ENCODE measurements at places on chromosomes 5 and 9. TPM values are rescaled to one million over a fixed set of nuclear protein-coding genes. Genes with fewer than 3 reads are reported as not detected.
A peak's percentile ranks its signal among the peaks of the same experiment; 100 is the strongest.

ZNF879 gene
- total RNA-seq = 3.8 TPM

IRX1 gene
- total RNA-seq = not detected

DNA sequence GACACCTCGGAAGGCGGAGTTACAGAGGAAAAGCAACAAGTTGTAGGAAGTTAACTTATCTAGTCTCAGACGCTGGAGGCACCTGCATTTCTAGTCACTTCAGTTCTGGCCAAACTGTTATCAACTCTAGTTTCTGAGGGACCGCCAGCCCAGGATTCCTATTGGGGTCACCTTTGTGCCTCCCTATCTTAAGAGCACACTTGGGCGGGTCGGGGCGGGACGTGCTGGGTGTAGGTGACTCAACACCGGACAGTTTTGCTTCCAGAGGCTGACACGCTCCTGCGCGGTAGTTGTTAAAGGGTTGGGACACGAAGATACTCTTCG is 679 bp upstream of the KDM4C start:
- peaks cover 3% of the 10 kb centered on the region for H3K36me3 ChIP-seq
- H3K27ac ChIP-seq = peak overlapping the region; percentile 99

DNA sequence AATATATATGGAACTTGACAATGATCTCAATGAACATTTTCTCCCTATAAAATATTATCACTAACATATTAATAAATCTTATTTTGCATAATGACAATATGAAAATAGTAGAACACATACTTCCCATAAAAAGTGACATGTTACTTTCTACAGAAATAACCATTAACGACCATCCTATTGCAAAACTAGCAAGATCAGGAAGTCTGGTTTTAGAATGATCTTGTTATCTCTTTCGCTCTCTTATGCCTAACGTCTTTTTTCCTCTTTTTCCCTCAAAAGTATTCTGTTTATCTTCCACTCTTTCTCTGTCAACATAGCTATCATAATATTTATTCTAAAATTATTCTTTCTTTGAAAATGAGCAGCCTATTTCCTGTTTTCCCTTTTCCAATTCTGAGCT is 21.6 kb upstream of the C5orf46 start:
- no peak for DNase-seq
- H3K36me3 ChIP-seq = no peaks in the 10 kb centered on the region
- no peaks in the 10 kb centered on the region for H3K4me1 ChIP-seq
- H3K27ac ChIP-seq = no peak overlapping the region
- no peaks in the 10 kb centered on the region for H3K27me3 ChIP-seq

GRCh38 chr9:109477258-109478050 is 20.7 kb downstream of the PTPN3 start:
- no peak overlapping the region for H3K4me3 ChIP-seq
- peaks cover 35% of the 10 kb centered on the region for H3K4me1 ChIP-seq
- DNase-seq = no peak
- H3K27ac ChIP-seq = peak overlapping the region; percentile 43

DNA sequence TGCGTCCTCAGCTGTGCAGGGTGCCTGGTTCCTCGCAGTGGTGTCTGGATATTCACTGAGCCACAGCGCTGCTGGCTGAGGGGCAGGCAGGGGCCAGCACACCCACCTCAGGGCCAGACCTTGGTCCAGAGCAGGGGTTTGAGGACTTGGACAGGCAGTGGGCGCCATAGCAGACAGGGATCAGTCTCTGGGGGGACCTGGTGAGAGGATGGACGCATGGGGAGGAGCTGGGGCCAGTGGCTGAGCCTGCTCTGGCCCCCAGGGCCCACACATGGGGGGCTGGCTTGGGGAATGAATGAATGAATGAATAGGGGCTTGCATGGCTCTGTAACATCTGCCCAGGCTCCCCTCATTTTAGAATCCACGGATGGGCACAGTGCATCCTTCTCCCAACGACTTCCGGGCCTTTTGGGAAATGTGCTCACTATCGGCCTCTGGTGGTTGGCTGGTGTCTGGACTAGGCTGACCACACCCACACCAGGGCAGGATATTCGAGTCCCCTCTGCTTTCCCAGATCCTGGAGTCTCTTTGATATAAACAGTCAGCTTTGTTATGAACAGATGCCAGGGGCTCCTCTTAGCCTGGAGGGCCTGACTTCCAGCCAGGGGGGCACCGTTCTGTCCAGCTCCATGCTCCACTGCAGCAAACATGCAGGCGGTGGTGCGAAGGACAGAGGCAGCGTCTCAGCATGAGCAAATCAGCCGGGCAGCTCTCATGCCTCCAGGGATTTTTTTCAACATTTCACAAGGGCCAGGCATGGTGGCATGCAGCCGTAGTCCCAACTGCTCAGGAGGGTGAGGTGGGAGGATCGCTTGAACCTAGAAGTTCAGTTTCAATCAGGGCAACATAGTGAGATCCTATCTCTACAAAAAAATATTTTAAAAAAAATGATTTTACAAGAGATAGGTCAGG is 62.6 kb downstream of the NEK6 start:
- DNase-seq = peak; percentile 82
- no peak overlapping the region for H3K4me3 ChIP-seq
- no peak overlapping the region for H3K27ac ChIP-seq
- H3K36me3 ChIP-seq = no peaks in the 10 kb centered on the region
- peaks cover 10% of the 10 kb centered on the region for H3K4me1 ChIP-seq

- H3K36me3 ChIP-seq = peaks cover 28% of the 10 kb centered on the region
- DNase-seq = no peak
- H3K27ac ChIP-seq = no peak overlapping the region
- H3K4me1 ChIP-seq = peaks cover 10% of the 10 kb centered on the region
- H3K27me3 ChIP-seq = no peaks in the 10 kb centered on the region
Measured at GRCh38 chr9:4826417-4827166, 33.8 kb downstream of the RCL1 start.
